NCI-H2227 treated with DMSO at 0.1 percent for 48 hours (cell line): ENCODE measurements at places on chromosomes 3 and 15.

GRCh38 chr3:113873293-113873692 lies 34.7 kb downstream of the GRAMD1C start:
- no peak for DNase-seq

GRCh38 chr3:118165413-118165812 lies 869.2 kb downstream of the IGSF11 start:
- no peak for DNase-seq

GRCh38 chr3:70899816-70900215 lies 587.4 kb upstream of the MDFIC2 start:
- DNase-seq: no peak

GRCh38 chr15:63974021-63974420 lies 72.3 kb downstream of the DAPK2 start:
- DNase-seq: no peak

DNA sequence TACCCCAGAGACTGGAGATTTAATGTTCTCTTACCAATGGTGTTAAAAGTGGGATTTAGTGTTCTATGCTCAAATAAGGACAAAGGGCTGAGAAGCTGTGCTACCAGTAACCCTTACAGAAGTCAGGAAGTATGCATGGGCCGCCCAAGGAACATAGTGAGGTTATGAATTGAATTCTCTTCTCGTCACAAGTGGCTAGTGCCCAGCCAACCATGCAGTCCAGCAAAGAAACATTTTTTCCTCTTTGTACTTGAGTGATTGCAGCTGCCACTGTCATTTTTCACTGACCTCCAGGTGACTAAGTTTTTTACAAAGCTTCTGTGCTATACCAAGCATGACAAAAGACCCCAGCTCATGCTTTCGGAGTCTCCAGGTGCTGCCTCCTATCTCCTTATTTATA lies 110.6 kb upstream of the DCBLD2 start:
- no peak for DNase-seq
